ENCODE measurements at places on chromosomes 6 and 20.

- DNase-seq = no peak
Observed at GRCh38 chr6:64238071-64238470, 602.5 kb downstream of the PHF3 start.

DNA sequence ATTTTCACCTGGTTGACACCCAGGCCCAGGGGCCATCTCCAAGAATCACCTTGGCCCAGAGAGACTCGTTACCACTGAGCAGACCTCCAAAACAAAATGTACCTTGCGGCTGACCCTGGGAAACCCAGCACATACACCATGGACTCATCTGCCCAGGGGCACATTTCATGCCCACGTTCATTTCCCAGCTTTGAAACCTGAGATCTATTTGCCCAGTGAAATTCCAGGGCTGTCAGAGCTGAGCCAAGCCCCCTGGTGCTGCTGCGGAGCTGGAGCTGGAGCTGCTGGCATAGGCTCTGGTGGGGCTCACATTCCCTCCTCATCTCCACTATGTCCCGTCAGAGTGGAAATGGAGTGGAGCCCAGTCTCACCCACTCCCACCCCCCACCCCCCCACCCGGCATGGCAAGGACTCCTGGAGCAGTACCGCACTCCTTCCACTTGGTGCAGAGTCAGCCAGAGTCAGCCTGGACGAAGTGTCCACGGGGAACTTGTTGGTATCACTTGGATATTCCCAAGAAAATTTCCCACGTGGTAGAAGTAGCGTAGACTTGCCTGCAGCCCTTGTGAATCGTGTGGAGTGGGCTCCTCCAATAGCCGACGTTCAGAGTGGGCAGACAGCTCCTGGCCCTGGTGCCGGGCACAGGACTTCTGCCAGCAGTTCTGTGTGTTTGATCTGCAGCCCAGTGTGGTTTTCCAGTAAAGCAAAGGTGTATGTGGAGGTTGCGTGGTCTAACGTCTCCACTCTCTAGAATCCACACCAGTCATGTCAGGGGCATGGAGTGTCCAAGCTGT, 18.1 kb upstream of the OSER1 start:
- DNase-seq = no peak

- no peak for DNase-seq
Observed at GRCh38 chr6:135306740-135307420, 125.8 kb downstream of the MYB start.

- no peak for DNase-seq
Observed at GRCh38 chr20:46630306-46630705, 21.0 kb downstream of the SLC13A3 start.

DNA sequence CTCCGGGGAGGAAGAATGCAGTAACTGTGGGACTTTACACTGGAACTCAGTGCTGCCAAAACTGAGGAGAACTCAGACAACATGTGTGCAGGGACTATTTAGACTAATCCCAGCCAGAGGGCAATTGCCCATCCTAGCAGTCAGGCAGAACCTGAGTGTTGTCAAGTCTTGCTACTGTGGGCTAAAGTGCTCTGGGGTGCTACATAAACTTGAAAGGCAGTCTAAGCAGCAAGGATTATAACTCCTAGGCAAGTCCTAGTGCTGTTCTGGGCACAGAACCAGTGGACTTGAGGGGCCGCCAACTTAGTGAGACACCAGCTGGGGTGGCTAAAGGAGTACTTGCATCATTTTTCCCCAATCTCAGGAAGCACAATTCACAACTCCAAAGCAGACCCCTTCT, 363.8 kb upstream of the PTCHD4 start:
- no peak for DNase-seq

DNA sequence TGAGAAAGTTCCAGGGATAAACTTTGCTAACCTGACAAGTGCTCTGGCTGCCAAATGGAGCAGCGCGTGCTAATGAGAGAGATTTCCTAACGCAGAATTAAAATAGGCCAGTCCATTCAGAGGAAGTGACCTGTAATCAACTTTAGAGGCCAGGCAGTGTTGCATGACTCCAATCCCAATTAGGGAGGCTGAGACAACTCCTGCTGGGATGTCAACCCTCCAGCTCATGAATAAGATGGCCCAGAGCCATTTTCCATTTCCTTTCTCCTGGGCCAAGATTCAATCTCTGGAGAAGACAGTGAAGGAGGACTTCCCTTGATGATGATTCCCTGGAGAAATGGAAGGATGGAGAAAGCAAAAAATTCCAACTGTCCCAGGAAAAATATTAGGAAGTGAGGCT, 241.5 kb upstream of the RNF24 start:
- DNase-seq = no peak

GRCh38 chr6:1552296-1552761, 57.4 kb upstream of the FOXC1 start:
- DNase-seq = no peak

GRCh38 chr6:85291326-85291725, 158.6 kb upstream of the NT5E start:
- no peak for DNase-seq
